ENCODE measurements at places on chromosomes 1 and 21. TPM values are rescaled to one million over a fixed set of nuclear protein-coding genes. Genes with fewer than 3 reads are reported as not detected.

The B4GALT2 gene
- total RNA-seq: 105 TPM

The SYTL1 gene
- total RNA-seq: 0.27 TPM

The AJAP1 gene
- 1.00 TPM for total RNA-seq

The FCER1G gene
- total RNA-seq: not detected

The CASZ1 gene
- total RNA-seq: 3.6 TPM

All from mammary microvascular endothelial cell (primary cell).